NCI-H1092 treated with DMSO at 0.1 percent for 48 hours (cell line): ENCODE measurements at places on chromosomes 2 and 18.
A peak's percentile ranks its signal among the peaks of the same experiment; 100 is the strongest.

- DNase-seq: no peak
These were observed 227.9 kb downstream of the GBX2 start for GRCh38 chr2:235940330-235940729.

- DNase-seq: no peak
These were observed 724.7 kb downstream of the METTL4 start for GRCh38 chr18:1846640-1847039.

DNA sequence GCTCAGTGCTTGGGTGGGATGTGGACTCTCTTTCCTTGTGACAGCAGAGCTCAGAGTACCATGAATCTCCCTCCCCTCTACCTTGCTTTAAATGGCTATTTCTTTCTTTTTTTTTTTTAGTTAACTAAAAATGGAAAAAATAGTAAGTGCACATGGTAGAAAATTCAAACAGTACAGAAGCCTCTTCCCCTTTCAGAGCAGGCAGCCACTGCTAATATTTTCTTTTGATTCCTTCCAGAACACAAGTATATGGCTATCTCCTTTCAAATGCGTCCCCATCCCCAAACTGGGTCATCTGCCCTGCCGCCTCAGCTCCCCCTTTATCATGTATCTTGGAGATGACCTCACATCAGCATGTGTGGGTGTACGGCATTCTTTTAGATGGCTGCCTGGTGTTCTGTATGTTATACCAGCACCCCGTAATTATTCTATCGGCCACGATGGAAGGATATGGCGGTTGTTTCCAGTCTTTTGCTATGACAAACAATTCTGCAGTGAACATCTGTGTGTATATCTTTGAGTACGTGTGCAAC is 70.5 kb upstream of the DLX2 start:
- DNase-seq: no peak

DNA sequence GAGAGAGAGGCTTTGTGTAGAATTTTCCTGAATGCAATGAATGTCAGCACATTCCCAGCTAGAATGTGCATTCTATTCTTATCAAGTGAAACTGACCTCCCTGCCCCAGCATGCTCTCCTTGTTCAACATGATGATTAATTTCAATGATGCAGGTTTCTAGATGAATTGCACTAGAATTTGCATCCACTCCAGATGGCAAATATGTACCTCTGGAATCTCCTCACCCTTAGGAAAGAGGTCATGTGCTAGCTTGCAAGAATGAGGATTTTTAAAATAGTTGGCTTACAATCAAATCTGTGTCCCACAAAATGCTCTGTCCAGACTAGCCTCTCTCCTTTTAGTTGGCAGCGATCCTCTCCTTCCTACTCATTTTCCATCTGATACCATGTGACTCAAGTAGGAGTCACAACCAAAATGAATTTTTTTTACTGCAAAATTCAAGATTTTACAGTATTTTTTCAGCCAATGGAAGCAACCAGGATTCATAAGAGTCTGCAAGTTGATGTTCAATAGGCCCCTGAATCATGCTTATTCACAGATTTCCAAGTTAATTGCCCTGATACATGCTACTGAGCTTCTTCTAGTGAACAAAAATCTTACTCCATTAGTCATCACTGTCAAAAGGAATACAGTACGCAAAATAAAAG is 21.0 kb upstream of the STAT4 start:
- DNase-seq: no peak

GRCh38 chr18:13222856-13223281 is 4.3 kb downstream of the LDLRAD4 start:
- peak; percentile 88 for DNase-seq

- DNase-seq: peak; percentile 4
These were observed 31.1 kb upstream of the SATB2 start for GRCh38 chr2:199488772-199489400.

- DNase-seq: no peak
These were observed 5.4 kb downstream of the SIX2 start for GRCh38 chr2:45003579-45004551.

DNA sequence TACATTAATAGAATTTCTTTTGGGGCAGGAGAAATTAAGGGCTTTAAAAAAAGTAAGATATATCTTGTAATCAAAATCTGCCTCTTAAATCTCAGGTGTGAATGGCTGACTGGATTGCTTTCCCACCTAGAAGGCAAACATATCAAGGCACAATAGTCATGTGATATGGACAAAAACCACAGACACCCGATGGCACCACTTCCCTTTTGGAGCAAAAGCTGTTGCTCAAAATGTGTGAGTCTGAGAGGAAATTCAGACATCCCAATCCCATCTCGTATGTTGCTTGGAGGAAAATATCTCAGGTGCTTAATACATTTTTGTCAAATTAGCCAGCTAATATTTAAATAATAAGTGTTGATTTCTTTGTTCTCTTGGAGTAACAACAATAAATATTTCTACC is 120.7 kb downstream of the KCNF1 start:
- no peak for DNase-seq

DNA sequence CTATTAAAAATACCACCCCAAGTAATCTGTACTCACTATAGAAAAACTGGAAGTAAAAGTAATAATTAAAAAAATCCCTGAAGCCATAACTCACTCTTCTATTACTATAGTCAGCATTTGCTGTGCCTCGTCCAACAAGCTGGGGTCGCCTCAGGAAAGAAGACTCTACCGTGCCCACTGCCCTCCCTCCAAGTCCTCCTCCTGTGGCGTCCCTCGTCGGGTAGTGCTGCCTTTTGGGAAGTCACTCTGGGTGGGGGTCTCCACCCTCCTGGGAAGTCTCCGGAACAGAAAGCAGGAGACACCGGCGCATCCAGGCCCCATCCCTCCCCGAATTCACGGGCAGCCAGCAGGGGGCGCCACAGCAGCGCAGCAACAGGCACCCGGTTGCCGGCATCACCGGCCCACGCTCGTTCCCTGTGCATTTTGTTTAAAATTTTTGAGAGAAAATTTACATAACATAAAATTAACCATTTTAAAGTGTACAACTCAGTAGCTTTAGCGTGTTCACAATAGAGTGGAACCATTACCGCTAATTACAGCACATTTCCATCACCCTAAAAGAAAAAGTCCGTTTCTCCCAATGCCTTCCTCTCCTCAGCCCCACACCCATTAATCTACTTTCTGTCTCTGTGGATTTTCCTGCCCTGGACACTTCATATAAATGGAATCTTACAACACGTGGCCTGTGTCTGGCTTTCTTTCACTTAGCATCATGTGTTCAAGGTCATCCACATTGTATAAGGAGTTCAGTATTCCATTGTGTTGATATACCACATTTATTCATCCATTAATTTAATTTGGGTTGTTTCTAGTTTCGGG is 62.2 kb downstream of the ADNP2 start:
- peak; percentile 26 for DNase-seq

DNA sequence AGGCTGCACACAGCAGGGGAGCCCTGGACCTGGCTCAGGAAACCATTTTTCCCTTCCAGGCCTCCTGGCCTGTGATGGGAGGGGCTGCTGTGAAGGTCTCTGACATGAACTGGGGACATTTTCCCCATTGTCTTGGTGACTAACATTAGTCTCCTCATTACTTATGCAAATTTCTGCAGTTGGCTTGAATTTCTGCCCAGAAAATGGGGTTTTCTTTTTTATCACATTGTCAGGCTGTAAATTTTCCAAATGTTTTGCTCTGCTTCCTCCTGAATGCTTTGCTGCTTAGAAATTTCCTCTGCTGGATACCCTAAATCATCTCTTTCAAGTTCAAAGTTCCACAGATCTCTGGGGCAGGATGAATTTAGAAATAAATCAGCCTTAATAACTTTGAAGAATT is 78.2 kb downstream of the EHBP1 start:
- DNase-seq: no peak

- peak; percentile 34 for DNase-seq
These were observed at the start of gene NETO1 for GRCh38 chr18:72867746-72868584. Gene NETO1, minus strand, starts transcription at chr18:72867987. Its CDS starts 696 bp downstream, at chr18:72867291.

DNA sequence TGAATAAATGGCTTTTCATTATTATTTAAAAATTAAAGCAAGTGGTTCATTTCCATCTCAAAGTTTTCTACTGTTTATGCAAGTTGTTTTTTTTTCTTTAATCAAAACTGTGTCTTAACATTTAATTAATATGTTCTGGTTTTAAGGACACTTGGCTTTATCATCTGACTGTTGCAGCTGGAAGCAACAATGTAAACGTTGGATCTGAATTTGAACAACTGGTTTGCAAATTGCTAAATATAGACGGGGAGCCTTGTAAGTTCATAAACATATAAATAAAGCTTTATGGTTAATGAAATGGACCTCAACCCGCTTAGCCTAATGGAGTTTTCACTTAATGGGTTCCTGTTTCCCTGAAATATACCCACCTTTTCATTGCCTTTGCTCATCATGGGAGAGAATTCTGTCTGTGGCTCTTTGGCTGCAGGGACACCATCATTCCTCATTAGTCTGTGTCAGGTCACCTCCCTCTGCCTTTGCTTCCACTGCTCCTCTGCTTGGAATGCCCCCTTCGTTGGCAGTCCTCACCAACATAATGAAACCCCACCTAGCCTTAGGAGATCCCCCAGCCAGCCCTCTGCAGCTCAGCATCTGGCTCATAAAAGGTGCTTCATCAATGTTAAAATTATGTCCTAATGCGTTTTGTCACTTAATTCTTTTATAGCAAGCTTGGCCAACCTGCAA is 44.2 kb upstream of the DYNC2LI1 start:
- no peak for DNase-seq

GRCh38 chr18:62186499-62186773 is 420 bp downstream of the PIGN start:
- DNase-seq: peak; percentile 80
